Activated CD4-positive, CD25-positive, alpha-beta regulatory T cell treated with anti-CD3 and anti-CD28 coated beads, Interleukin-2, amount 50 U/mL, for 72 hours (primary cell): ENCODE measurements at places on chromosomes 7 and 10.

DNA sequence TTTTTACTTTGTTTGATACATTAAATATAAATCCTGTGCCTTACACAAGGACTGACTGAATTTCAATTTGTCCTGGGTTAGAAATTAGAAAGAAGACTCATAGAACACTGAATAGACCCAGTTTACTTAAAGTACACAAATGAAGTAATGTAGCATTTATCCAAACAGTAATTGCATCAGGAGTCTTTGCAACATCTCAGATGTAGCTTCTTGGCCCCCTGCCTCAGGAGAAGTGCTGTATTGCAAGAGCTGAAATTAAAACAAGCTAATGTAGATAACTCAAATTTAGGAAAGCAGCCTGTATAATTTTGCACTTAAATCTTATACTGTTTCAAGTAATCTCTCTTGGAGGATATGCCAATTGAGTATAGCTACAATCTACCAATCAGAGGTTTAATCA is 54.3 kb upstream of the KCND2 start:
- no peak for DNase-seq

GRCh38 chr10:62264702-62265436 is 3.8 kb downstream of the RTKN2 start:
- no peak for DNase-seq

GRCh38 chr7:49669285-49669684 is 104.2 kb upstream of the VWC2 start:
- DNase-seq = no peak

- DNase-seq = no peak
Measured at GRCh38 chr10:30093303-30093950, 34.0 kb upstream of the JCAD start.

DNA sequence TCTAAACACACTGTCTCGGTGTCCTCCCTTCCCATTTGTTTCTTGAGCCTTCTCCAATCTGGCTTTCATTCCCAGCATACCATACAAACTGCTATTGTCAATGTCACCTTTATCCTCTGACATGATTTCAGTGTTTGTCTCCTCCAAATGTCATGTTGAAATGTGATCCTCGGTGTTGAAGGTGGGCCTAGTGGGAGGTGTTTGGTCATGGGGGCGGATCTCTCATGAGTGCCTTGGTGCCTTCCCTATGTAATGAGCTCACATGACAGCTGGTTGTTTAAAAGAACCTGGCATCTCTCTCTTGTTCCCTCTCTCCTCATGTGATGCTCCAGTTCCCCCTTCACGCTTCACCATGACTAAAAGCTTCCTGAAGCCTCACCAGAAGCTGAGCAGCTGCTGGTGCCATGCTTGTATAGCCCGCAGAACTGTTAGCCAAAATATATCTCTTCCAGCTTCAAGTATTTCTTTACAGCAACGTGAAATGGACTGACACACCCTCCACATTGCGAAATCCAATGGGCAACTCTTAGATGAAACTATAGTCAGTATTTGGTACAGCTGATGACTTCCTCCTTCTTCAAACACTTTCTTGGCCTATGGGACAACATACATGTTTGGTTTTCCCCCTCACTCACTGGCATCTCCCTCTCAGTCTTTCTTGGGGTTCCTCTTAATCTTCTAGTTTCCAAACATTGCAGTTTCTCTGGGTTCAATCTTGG is 27.8 kb downstream of the RNLS start:
- DNase-seq = no peak

GRCh38 chr10:89266721-89267453 is 15.3 kb upstream of the LIPA start:
- DNase-seq = no peak

DNA sequence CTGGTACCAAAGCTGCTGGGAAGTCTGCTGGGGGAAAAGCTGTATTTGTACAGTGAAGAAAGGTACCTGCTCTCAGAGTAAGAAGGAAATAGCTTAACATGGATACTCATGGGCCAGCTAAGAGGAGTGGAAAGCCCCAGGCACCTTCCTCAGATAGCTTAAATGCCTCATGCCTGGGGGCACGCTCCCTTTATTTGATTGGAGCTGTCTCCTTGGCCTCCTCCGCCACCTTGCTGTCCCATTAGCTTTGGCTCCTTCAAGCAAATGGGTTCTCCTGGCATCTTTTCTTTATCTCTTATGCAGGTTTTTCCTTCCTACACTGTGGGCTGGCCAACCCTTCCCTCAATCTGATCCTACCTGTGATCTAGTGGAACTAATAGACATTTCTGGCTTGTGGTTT is 318.5 kb downstream of the SH2D4B start:
- no peak for DNase-seq

DNA sequence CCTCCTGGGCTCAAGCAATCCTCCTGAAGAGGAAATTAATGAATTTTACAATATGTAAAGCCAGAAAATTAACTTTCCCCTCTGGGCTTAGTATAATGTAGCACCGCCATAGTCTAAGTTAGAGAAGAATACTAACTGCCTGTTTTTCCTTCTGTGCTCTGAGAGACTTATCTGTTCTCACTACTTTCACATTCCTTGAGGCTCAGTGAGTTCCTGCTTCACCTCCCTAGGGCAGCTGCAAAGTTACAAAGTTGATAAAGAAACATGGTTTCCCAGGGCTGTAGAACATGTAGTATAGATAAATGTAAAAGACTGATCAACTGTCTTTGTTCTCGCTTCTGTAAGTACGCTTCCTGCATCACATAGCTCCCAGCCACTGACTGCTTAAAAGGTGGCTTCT is 16.0 kb upstream of the OLAH start:
- no peak for DNase-seq

DNA sequence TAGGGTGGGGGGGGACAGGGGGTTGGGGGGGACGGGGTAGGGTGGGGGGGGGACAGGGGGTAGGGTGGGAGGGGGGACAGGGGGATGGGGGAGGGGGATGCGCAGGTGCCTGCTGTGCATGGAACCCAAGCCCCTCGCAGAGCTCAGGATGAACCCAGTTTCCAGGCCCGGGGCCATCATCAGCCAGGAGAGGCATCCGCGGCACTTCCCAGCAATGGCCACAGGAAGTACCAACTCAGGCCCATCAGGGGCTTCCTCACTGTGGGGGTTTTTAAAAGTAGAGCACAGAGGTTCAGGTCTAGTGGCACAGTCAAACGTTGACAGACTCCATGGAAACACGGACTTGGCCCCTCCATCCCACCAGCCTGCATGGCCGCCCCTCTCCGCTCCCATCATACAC is 172.7 kb downstream of the DIP2C start:
- no peak for DNase-seq

DNA sequence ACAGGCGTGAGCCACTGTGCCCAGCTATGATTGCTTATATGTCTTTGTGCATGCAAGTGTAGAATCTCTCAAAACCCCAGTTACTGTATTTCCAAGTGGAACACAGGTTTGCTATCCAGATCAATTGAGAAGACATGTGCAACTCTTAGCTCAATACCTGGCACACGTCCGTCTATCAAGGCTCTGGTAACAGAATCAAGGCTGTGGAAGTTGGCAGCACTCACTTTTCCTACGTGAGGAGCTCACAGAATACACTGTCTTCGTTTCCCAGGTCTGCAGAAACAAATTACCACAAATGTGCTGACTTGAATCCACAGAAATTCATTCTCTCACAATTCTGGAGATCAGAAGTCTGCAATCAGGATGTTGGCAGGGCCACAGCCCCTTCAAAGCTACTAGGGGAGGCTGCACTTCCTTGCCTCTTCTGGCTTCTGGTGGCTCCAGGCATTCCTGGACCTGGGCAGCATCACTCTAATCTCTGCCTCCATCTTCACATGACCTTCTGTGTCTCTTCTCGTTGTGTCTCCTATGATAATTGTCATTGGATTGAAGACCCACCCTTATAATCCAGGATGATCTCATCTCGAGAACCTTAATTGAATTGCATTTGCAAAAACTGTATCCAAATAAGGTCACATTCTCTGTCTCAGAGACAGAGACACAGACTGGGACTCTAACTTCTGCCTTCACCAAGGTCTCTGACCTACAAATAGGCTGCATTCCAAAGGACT is 84.8 kb upstream of the C7orf33 start:
- no peak for DNase-seq

DNA sequence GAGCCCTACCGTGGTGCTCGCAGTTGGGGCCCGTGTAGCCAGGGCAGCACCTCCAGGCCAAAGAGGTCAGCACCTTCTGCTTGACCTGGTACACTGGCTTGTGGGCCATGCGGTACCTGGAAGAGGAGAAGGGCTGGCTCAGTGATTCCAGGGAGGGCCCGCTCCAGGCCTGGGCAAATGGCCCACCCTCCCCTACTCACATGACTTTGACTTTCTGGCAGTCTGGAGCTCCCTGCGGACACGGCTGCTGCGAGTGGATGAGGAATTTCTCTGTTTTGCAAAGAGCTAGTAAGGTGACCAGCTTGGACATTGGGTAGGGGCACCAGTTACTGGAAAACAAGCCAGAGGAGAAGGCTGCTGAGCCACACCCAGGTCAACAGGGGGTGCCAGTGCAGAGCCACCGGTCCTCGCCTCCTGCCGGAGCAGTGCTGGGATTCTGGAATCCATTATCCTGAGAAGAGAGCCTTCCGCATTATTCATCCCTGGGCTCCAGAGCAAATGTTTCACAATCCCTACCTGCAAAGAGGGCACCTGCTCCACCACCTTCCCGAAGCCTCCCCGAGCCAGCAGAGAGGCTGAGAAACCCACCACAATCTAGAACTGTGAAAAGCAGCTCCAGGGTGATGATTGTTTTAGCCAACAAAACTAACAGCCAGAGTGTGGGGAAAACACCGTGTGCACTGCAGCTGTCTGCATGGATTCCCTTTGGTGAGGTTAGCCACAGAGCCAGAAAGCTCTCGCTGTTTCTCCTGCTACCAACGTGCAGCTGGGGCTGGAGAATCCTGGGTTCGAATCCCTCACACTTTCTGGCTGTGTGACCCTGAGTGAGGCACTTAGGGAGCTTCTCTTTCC is 11.8 kb downstream of the MMRN2 start:
- peak; percentile 23 for DNase-seq

DNA sequence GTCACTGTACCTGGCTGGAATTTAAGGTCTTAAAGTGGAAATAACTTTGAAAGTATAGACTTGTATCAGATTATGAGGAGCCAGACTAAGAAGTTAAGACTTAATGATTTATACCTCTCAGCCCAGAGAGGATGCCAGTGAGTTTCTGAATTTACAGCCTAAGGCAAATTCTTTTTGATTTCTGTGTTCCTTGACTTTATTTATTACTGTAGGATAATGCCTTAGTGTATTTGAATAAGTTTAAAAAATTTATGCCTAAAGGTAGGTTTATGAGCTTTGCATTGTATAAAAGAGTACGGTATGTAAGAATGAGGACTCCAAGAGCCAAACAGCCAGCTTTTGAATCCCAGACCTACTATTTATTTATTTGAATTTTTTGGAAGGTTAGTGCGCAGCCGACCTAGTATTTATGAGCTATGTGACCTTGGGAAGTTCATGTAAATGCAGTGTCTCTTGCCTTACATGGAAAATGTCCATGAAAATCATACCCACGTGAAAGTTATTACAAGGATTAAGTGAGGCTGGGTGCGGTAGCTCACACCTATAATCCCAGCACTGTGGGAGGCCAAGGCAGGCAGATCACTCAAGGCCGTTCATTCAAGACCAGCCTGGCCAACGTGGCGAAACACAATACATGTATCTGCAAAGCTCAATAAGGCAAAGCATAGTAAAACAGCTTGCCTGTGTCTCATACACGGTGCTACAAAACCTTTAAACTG is 174.6 kb downstream of the AUTS2 start:
- no peak for DNase-seq

GRCh38 chr10:57952741-57953140 is 315.0 kb downstream of the IPMK start:
- no peak for DNase-seq

DNA sequence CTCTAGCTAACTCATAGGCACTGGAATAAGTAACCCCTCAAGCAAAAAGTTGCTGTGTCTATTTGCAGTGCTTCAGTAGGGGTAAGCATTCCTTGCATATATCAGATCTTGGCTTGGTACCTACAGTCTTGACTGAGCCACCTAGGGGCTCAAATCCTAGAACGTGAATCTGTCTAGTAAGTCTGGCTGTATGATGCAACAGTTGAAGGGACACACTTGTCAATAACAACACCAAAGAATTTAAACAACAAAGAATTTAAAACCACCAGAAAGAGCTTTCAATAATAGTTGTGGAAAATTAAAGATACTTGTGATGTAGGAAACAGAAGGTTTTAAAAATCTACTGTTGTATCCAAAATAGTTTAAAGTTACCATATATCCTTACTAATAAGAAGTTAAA is 65.4 kb downstream of the EBLN1 start:
- DNase-seq = no peak

DNA sequence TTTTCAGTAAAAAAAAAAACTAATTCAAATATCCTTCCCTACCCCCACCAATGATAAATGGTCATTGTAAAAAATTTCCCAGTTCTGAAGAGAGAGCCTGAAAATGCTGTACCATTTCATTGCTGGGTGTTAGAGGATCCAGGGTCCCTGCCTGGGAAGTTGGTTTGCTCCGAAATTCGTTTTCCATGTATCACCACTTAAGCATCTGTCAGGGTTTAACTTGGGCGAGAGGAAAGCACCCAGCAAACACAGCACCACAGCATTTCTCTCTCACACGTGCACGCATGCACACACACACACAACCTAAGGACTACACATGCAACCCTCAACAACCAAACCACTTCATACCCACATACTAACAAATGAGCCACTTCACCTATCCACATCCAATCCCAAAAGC is 42.1 kb upstream of the EMX2 start:
- DNase-seq = no peak

GRCh38 chr7:135454060-135454459 is 55.8 kb downstream of the CNOT4 start:
- DNase-seq = no peak

- no peak for DNase-seq
Measured at GRCh38 chr10:96758423-96758822, 38.1 kb upstream of the PIK3AP1 start.

DNA sequence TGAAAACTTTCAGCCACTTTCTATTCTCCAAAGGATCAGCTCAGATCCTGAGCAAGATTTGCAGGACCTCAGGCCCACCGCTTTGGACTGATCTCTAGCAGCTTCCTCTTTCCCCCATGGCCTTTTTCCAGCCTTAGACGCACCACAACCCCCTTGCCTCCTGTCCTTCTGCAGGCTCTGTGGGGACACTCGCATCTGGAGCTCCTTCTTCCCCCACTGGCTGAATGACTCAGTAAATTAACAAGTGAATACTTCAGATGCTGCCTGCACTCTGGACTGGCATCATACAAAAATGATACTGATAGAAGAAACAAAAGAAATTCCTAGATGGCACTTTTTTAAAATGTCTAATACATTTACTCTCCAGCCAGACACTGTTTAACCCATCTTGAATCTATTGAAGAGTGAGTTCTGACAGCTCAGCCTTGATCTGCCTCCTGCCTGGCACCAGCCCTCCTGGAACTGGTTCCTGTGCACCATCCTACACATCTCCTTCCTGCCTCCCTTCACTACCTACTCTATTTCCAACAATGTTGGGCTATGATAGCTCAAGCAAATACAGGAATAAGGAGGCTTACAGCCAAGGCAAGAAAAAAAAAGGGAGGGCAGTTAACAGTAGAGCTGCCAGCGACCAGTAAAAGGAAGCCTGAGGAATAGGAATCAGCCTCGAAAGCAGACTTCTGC is 3.3 kb downstream of the FRMPD2 start:
- no peak for DNase-seq
